GM23338 (cell line): ENCODE measurements at places on chromosomes 5 and 9. TPM values are rescaled to one million over a fixed set of nuclear protein-coding genes. Genes with fewer than 3 reads are reported as not detected.

DNA sequence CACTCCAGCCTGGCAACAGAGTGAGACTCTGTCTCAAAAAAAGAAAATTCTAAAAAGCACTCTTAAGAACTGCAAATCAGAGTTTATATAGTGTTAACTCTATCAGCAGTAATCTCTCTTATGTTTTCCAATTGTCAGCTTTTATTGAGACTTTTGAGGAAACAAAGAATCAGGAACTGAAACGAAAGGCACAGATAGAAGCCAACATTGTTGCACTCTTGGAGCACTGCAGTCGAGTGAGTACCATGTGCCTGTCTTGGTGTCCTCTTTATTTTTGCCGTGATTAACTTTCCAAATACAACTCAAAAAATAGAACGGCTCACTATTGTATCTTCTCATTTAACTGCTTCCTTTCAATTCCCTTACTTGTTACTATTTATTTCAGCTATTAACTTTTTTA, 41.7 kb upstream of the LRRC19 start:
- H3K36me3 ChIP-seq = no peaks in the 10 kb centered on the region; the same call in 1 of the 2 replicates
- no peaks in the 10 kb centered on the region for H3K27me3 ChIP-seq
- DNase-seq = no peak
- H3K4me1 ChIP-seq = no peaks in the 10 kb centered on the region
- H3K4me3 ChIP-seq = no peak overlapping the region

DNA sequence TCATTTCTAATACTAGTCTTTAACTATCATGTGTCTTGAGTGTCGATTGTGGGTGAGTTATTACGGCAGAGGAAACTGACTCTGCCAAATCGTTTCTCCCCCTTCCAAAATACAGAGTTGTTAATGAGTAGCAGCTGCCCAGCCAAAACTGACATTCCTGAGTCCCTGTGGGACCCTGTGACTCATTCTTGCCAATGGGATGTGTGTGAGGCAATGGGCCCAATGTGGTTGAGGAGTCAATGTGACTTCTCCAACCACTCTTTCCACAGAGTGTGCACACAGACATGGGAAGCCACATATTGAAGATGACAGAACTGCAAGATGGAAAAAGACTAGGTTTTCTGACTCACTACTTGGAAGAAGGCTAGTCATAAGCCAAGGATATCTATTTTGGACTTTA, 434.7 kb downstream of the DTWD2 start:
- H3K36me3 ChIP-seq = no peaks in the 10 kb centered on the region
- H3K4me1 ChIP-seq = 0 out of 2 replicates have a peak, but pooled peaks cover 5% of the 10 kb centered on the region
- no peak overlapping the region for H3K4me3 ChIP-seq

GRCh38 chr9:115691693-115692092, 461.9 kb upstream of the PAPPA start:
- H3K27me3 ChIP-seq = no peaks in the 10 kb centered on the region
- H3K4me3 ChIP-seq = no peak overlapping the region
- H3K36me3 ChIP-seq = no peaks in the 10 kb centered on the region
- no peak for DNase-seq
- H3K27ac ChIP-seq = no peak overlapping the region

- H3K4me3 ChIP-seq = no peak overlapping the region
- H3K36me3 ChIP-seq = peaks cover 10% of the 10 kb centered on the region; the same call in 1 of the 2 replicates
- H3K4me1 ChIP-seq = peaks cover 9% of the 10 kb centered on the region; the same call in 1 of the 2 replicates
- no peaks in the 10 kb centered on the region for H3K27me3 ChIP-seq
These were observed 61.4 kb downstream of the PSMB7 start for GRCh38 chr9:124353811-124354274.

DNA sequence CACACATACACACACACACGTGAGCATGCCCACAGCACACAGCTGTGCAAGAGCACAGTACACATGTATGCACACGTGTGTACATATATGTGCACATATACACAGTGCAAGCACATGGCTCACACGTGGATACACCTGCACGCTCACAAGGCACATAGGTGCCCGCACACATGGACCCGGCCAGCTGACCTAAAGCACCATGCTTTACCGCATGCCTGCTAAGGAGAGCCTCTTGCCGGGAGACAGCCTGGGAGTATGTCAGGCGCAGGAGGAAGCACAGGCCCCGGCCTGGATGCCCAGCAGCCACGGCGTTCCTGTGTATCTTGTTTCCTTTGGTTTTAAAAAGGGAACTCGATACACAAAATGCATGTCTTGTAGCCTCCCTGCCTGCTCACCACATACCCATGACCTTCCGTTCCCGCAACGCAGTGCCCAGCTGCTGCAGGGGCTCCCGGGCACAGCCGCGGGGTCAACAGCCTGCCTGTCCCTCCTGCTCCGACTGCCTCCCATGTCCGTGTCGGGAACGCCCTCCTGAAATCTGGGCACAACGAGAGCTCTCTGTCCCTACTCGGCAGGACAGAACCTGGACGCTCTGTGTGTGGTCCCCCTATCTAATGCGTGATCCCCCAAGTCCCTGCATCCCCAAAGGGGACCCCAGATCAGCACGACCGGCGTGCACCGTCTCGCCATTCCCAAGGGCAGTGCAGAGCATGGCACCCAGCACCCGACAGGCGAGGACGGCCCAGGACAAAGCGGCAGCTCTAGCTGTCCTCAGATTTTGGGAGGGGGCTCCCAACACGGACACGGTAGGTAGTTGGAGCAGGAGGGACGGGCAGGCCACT, 3.6 kb downstream of the SLC12A7 start:
- no peaks in the 10 kb centered on the region for H3K27me3 ChIP-seq
- no peak overlapping the region for H3K4me3 ChIP-seq
- DNase-seq = no peak
- H3K36me3 ChIP-seq = no peaks in the 10 kb centered on the region
- H3K27ac ChIP-seq = no peak overlapping the region; the same call in 1 of the 2 replicates
- H3K4me1 ChIP-seq = peaks cover 14% of the 10 kb centered on the region; the same call in 1 of the 2 replicates

DNA sequence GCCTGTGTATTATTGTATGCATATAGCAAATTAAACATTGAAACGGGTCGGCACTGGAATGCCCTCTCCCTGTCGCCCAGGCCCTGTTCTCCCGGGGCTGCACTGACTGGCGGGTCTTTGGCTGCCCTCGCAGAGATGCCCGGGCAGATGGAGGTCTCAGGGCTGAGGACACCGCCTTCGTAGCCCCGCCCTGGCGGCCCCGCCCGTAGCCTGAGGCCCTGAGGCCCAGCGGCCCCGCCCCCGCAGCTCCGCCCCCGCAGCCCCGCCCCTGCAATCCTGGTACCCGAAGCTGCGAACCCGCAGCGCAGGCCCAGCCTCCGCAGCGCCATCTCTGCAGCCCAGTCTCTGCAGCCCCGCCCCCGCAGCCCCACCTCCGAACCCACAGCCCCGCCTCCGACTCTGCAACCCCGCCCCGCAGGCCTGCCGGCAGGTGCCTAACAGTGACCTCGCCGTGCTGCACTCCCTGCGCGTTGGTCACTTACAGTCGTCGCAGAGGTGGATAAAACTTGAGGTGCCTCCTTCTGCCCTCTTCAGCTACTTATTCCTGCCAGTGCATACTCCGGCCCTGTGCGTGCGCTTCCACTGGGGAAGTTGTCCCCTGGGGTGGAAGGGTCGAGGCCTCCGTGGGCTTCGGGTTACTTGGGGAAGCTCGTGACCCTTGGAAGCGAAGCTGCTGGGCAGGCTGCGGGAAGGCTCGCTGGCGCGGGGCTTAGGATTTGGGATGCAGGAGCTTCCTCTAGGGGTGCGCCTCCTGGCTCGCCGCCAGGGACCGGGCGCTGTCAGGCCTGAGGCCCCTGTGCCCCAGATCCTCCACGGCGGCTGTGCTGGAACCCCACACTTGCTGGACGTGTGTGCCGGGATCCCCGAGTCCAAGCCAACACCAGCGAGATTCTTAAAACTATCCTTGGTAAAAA, 72.3 kb downstream of the ICE1 start:
- peaks cover 16% of the 10 kb centered on the region for H3K4me1 ChIP-seq
- DNase-seq = peak; percentile 96
- H3K27me3 ChIP-seq = peaks cover 18% of the 10 kb centered on the region; the same call in 1 of the 2 replicates
- peak overlapping the region; percentile 52 for H3K4me3 ChIP-seq
- H3K36me3 ChIP-seq = no peaks in the 10 kb centered on the region

The CKS2 gene
- 344 and 512 TPM in 2 replicates for total RNA-seq

GRCh38 chr9:6052293-6052919, 37.0 kb upstream of the RANBP6 start:
- H3K4me3 ChIP-seq = no peak overlapping the region
- H3K27me3 ChIP-seq = no peaks in the 10 kb centered on the region
- DNase-seq = no peak
- no peaks in the 10 kb centered on the region for H3K36me3 ChIP-seq
- no peak overlapping the region for H3K27ac ChIP-seq

DNA sequence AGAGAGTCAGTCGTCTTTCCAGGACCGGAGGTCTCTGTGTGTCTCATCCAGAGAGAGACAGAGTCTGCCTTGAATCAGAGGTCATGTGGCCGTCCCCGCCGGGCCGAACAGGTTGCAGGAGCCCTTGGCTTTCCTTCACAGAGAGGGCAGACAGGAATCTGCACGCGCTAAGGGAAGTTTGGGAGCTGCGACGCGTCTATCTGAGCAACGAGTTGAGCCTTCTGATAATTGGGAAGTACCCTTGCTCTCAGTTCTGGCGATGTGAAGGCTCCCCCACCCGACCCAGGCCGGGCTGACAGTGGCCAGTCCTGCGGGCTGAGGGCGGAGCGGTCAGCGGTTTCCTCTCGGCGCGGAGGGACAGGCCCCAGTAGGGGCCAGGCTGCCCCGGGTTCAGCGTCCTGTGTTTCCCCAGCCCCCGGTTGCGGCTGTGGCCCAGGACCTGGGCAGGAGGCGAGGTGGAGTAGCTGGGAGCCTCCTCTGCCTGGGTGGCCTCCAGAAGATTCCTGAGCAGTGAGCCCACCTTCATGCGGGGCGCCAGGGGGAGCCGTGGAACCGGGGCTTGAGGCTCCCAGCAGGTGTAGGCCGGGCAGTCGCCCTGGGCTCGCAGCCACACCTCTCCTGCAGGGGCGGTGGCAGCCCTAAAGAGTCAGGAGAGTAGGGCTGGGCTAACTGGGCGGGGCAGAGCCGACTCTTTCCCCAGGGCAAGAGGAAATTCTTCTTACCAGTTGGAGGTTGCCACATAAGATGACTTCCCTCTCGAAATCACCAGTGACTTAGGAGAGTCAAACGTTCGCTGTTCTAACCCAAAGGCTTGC, 13.9 kb downstream of the NR2F1 start:
- peak; percentile 87 for DNase-seq
- peaks cover 75% of the 10 kb centered on the region for H3K4me1 ChIP-seq
- peaks cover 100% of the 10 kb centered on the region for H3K27me3 ChIP-seq
- peak overlapping the region; percentile 48 for H3K4me3 ChIP-seq
- H3K36me3 ChIP-seq = no peaks in the 10 kb centered on the region; the same call in 1 of the 2 replicates
- no peak overlapping the region for H3K27ac ChIP-seq

- peak; percentile 54 for DNase-seq
- H3K27ac ChIP-seq = peak overlapping the region; percentile 80; the same call in 1 of the 2 replicates
- H3K4me1 ChIP-seq = peaks cover 28% of the 10 kb centered on the region
These were observed 48.6 kb upstream of the ADCY2 start for GRCh38 chr5:7347377-7347776.

The F2RL1 gene
- total RNA-seq = 27.1 and 32.1 TPM in 2 replicates

The FUT7 gene
- not detected in 2 replicates for total RNA-seq

GRCh38 chr5:175572886-175573285, 85.0 kb upstream of the HRH2 start:
- H3K27me3 ChIP-seq = no peaks in the 10 kb centered on the region
- no peak overlapping the region for H3K4me3 ChIP-seq
- H3K27ac ChIP-seq = no peak overlapping the region
- peaks cover 34% of the 10 kb centered on the region for H3K4me1 ChIP-seq

DNA sequence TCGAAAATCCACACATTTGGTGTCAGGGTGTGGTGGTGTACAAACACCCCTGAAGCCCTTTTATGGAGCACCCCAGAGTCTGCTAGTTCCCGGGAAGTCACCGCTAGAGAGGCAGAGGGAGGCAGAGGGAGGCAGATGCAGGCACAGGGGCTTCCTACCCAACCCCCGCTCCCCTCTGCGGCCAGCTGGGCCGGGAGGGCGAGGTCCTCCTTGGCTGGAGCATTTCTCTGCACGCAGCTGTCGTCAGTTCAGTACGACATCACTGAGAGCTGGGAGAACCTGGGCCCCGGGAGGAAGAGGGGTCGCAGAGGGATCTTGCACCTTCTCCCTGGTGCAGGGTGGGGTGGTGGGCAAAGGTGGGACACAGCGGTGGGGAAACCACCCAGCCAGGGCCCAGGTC, 15.8 kb upstream of the UBAC1 start:
- H3K4me1 ChIP-seq = no peaks in the 10 kb centered on the region
- no peaks in the 10 kb centered on the region for H3K27me3 ChIP-seq

GRCh38 chr5:62328772-62329491, 22.9 kb downstream of the KIF2A start:
- no peaks in the 10 kb centered on the region for H3K27me3 ChIP-seq
- H3K27ac ChIP-seq = no peak overlapping the region
- no peaks in the 10 kb centered on the region for H3K36me3 ChIP-seq
- H3K4me3 ChIP-seq = no peak overlapping the region
